ENCODE measurements at places on chromosomes 1 and 21. TPM values are rescaled to one million over a fixed set of nuclear protein-coding genes. Genes with fewer than 3 reads are reported as not detected.

GRCh38 chr1:234322979-234323378 is 50.3 kb upstream of the COA6 start:
- no peak for DNase-seq

Gene TFF2
- total RNA-seq = 1.1 TPM

Gene OR2T35
- total RNA-seq = not detected

Gene BGLAP
- total RNA-seq = 4.6 TPM

All from mucosa of descending colon (tissue), 3 donors.